ENCODE measurements at places on chromosomes 2 and 18.

DNA sequence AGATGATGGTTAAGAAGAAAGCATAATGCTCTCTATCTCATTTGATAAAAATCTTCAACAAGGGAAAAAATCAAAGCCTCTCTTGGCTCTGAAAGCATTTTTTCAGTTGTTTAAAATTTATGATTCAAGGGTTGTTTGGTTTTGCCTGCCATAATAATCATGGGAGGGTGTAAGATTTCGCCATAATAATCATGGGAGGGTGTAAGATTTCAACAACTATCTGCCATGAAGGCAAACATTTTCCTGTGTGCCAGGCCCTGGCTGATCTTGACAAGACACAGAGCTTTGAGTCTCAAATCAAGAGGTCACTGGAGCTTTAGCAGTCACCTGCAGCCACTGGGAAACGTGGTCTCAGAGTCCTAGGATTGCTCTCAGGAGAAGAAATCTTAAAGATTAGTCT, 175.1 kb upstream of the PIEZO2 start:
- DNase-seq: no peak

DNA sequence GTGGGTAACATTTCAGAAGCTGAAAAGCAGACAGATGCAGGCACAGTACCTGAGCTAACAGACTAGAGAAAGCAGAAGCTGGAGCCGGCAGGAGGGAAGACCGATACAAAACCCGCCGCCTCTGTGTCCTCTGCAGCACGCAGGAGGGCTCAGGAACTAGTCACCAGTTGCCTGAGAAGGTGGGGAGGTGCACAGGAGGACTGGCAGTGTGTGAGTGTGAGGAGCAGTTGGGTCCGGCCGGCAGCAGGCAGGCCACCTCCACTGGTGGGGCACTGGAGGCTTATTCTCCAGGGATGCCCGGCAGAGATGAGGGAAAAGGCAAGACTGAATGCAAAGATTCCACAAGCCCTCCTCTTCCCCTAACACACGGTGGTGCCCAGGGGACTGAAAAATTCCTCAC, 18.2 kb downstream of the ERCC3 start:
- no peak for DNase-seq

- DNase-seq: no peak
Observed at GRCh38 chr18:52822160-52822559, 482.2 kb downstream of the DCC start.

- DNase-seq: no peak
Observed at GRCh38 chr2:33072614-33073013, 125.9 kb downstream of the LTBP1 start.

- DNase-seq: no peak
Observed at GRCh38 chr2:60298006-60298696, 255.3 kb downstream of the BCL11A start.

DNA sequence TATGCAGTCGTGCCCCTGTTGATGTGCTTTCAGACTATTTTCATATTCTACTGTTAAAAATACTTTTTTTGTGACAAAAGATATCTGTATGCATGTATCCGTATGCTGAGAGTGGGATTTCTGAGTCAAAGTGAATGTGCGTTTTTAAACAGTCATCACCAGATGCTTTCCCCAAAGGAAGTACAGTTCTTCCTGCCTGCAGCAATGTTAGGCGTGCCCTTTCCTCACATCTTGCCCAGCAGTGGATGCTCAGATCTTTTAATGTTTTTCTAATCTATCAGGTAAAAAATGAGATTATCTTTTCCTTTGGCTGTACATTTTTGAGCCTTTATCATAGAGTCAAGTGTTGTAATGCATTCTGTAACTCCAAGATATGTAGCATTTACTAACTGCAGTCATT, 111.7 kb downstream of the PTPRM start:
- DNase-seq: no peak

DNA sequence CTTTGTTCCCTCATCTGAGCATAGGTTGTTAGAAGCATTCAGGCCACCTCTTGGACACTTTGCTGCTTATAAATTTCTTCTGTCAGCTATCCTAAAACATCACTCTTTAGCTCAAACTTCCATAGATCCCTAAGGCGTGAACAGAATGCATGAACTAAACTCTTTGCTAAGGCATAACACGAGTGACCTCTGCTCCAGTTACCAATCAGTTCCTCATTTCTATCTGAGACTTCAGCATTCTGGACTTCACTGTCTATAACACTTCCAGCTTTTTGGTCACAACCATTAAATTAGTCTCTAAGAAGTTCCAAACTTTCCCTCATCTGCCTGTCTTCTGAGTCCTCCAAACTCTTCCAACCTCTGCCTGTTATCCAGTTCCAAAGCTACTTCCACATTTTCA, 8.3 kb upstream of the VWA3B start:
- no peak for DNase-seq

DNA sequence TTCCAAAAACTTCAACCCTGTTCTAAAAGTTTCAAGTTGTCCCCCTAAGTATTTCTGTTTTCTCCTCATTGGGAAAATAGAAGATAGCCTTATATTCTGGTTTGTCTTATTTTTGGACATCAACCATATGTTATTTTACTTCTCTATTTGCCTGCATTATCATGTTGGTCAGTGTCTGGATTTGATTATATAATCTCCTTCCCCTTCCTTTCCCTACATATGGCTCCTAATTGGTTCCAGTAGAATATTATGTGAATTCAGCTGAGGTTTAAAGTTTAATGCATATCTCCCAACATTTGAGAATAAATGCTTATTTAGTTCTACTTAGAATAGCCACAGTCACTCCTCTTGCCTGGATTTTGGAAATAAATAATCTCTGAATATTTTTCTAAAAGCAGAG, 66.9 kb downstream of the OXER1 start:
- DNase-seq: no peak

All from activated naive CD4-positive, alpha-beta T cell (primary cell).